ENCODE measurements at places on chromosomes 2 and 18.

GRCh38 chr2:47676261-47676926 is 106.6 kb upstream of the MSH6 start:
- no peak for DNase-seq

DNA sequence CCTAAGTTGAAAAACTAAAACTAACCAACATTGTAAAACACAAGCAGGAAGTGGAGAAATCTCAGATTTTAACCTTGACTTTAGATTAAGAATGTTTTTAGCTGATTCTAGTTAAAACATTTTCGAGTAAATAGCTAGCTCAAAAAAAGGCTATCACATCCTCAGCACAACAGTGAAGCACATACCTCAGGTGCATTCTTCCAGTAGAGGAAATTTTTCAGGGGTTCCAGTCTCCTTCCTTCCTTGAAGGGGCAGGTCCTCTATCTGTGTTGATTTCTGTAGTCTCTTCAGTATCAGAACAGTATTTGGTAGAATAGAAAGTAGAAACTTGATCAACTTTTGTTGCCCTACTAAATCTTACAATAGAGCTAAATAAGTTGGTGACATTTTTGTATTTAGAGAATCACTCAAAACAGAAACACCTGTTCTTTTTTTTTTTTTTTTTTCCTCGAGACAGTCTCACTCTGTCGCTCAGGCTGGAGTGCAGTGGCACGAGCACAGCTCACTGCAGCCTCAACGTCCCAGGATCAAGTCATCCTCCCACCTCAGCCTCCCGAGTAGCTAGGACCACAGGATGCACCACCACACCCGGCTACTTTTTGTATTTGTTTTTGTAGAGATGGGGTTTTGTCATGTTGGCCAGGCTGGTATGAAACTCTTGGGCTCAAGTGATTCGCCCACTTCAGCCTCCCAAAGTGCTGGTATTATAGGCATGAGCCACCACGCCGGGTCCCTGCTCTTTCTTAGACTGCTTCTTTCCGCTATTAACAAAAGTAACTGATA is 6.9 kb upstream of the GPR155 start:
- no peak for DNase-seq

- no peak for DNase-seq
Observed at GRCh38 chr18:26301681-26302080, 75.4 kb downstream of the TAF4B start.

DNA sequence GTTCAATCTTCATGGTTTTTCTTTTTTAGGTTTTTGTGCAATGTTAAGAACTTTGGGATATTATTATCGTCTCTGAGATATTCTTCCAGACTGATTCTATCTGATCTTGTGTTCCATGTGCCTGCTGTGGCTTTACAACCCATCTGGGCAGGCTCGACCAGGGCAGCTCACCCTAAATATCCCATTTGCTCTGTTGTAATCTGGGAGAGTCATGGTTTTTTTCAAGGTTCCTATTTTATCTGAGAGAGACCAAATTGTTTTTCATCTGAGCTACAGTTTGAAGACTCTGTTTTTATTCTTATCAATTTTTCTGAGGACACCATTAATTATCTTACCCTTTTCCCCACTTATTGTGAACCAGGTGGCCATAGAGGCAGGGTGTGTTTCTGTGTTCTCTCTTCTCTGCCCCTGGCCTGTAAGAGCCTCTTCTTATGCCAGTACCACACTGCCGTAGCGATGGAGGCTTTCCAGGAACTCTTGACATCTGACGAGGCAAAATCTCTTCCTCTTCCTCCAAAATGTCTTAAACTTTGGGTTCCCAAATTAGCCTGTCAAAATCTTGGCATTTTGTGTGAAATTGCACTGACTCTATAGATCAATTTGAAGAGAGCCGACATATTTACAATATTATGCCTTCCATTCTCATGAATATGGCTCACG is 3.1 kb downstream of the SP140L start:
- no peak for DNase-seq

DNA sequence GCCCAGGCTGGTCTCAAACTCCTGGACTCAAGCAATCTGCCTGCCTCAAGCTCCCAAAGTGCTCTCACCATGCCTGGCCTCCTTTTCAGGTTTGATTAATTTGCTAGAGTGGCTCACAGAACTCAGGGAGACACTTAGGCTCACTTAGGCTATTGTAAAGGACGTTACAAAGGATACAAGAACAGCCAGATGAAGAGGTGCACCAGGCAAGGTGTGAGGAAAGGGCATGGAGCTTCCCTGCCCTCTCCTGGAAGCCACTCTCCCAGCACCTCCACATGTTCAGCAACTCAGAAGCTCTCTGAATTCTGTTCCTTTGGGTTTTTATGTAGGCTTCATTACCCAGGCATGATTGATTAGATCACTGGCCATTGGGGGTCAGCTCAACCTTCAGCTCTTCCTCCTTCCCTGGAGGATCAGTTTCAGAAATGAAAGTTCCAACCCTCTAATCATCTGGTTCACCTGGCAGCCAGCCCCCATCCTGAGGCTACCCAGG is 78.7 kb upstream of the RGPD5 start:
- DNase-seq: no peak

GRCh38 chr18:36403896-36404820 is 106.6 kb downstream of the FHOD3 start:
- no peak for DNase-seq

DNA sequence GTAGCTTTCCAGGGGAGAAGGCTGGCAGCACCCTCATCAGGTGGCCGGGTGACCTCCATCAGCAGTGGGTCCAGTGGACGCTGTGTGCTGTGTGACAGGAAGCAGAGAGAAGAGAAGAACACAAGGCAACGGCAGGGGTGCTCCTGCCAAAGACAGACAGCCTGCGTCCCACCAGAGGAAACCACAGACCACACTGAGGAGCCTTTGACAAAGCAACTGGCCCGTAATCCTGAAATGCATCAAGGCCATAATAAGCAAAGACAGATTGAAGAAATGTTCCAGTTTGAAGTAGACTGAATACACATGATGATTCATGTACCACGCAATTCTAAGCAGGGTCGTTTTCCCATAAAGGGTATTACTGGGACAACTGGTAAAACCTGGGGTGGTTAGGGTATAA is 172.4 kb downstream of the FBXO15 start:
- DNase-seq: no peak

DNA sequence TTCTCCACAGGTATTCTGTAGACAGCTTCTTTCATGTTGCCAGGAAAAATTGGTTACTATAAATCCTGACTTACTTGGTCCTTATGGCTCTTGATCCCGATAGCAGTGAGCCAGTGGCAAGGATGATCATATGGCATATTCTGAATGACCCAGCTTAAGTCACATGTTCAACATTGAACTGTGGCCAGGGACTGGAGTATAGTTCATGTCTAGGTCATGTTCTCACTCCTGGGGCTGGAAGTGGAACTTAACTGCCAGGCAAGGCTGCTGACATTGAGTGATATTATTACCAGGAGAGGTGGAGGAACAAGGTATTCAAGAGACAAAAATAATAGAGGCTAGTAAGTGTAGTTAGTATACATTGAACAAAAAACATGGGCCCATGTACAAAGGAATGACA is 26.2 kb downstream of the R3HDM1 start:
- no peak for DNase-seq

- DNase-seq: no peak
Observed at GRCh38 chr2:126963390-126963789, 64.7 kb downstream of the TEX51 start.

- no peak for DNase-seq
Observed at GRCh38 chr2:225008179-225008856, 34.0 kb downstream of the DOCK10 start.

DNA sequence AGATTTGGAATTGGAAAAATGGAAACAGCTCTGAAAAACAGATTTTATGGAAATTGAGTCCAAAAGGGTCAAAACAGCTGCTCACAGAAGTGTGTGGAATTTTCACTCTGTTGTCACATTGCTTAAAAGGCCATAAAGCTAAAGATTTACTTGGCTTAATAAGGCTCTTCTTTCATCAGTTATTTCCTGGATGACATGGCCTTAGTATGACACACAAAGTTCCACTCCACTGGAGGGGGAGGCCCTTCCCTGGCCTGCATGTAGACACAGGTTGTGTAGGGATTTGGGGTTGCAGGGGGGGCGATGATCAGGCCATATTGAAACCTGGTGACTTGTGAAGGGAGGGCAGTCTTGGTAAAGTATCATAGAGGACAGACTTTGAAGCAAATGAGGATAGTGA is 34.0 kb downstream of the TMEM185B start:
- no peak for DNase-seq

DNA sequence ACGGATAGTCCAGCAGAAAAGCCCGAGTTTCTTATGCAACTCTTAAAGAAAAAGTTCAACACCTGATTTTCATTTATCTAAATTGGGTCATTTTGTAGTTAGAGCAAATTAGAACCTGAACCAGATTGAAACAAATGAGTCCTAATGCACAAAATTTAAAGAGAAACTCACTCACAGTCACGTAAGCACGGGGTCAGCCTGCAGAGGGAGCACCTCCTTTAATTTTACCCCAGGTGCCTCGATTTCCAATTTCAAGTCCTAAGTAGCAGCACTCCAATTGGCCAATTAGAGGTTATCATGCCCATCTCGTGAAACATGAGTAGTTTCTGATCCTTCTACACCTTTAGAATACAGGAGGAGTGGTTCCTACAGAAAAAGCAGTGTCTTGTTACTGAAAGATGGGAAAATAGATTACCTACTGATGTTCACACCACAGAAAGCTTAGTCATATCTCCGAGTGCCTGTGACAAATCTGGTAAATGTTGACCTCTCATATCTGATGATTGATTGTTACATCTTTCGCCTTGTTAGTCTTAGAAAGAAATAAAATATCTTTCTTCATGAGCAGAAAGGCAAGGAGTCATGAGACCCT is 1929.8 kb upstream of the LRRTM1 start:
- no peak for DNase-seq
